ENCODE measurements at places on chromosomes 1 and 21. TPM values are rescaled to one million over a fixed set of nuclear protein-coding genes. Genes with fewer than 3 reads are reported as not detected.

TAS1R1 gene
- total RNA-seq = not detected

DNA sequence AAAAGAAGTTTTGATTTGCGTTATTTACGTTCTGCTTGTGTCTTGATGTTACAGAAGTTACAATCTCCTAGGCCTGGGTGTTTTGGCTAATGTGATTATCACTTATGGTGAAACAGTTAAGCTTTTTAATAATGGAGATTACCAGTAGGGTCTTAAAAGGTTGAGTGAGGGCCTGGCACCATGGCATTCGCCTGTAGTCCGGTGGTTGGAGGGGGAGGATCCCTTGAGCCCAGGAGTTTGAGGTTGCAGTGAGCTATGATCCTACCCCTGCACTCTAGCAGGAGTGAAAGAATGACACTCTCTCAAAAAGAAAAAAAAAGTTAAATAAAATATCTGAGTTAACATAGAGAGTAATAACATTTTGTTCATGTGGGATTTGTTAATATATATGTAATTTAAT is 8.8 kb upstream of the SPEN start:
- no peak for DNase-seq

- no peak for DNase-seq
Measured at GRCh38 chr1:212777151-212777550, 14.4 kb downstream of the NSL1 start.

RGS4 gene
- not detected for total RNA-seq

DNA sequence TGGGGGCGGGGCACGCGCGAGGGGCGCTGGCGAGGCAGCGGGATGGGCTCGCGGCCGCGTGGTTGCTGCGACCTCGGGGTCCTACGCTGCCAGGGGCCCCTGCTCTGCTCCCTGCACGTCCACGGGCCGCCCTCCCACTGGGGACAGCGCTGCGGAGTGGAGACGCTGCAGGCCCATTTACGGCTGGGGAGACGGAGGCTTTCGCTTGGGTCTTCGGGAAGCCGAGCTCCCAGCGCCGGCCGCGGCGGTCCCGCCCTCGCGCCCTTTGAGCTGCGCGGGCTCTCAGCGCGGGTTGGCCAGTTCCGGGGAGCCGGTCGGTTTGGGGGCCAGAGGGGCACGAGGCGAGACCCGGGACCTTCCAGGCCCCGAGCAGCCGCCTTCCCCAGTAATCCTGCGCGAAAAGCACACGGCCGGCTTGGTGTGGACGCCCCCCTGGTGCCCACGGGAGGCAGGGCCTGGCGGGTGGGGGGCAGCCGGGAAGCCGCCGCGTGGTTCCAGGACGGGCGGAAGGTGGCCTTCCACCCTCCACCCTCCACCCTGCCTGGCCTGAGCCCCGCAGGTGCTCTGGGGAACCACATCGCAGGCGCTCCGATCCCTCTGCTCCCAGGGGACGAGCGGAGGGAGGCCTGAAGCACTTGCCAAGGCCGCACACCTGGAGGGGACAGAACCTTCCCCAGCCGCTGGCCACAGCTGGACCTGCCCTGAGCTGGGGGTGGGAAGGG is 570 bp upstream of the PEX10 start:
- DNase-seq = peak; percentile 64

DNA sequence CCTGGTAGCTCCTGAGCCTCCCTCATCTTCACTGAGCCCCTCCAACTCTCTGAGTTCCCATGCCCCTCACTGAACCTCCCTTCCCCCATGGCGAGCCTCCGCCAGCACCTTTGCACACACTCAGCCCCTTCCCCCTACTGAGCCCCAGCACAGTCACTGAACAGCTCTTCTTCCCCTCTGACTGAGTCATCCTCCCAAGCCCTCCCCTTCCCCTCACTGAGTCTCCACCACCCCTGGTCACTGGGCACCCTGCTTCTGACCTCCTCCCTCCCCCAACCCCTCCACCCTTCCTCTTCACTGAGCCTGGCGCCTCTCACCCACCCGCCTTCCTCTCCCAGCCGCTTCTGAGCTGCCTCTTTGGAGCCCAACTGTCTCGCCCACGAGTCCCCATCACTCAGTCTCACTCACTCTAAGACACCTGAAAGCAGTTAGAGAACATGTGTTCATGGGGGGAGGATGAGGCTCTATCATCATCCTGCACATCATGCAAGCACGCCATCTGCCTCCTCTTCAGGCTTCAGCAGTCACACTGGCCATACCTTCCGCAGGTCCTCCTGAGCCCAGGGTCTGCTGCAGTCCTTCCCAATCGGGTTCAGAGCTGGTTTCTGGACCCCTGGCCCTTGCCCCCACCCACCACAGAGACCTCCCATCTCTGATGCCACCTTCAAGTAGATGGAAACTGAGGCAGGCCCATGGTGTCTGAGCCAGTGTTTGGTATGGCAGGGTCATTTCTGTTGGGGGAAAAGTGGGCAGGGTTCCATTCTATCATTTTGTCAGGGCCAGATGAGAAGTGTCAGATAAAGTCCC is 2.0 kb upstream of the TRNP1 start:
- DNase-seq = no peak

All from MCF 10A (cell line).